ENCODE measurements at places on chromosomes 4 and X. TPM values are rescaled to one million over a fixed set of nuclear protein-coding genes. Genes with fewer than 3 reads are reported as not detected.

- DNase-seq, result no peak
These were observed 87.3 kb downstream of the PJA1 start for GRCh38 chrX:69077895-69078455.

- no peak for DNase-seq
These were observed 51.7 kb downstream of the METTL14 start for GRCh38 chr4:118736900-118737299.

GRCh38 chr4:40962551-40963180 is 212.9 kb downstream of the NSUN7 start:
- no peak for DNase-seq

Gene IBSP
- total RNA-seq, result not detected

Gene FMR1NB
- total RNA-seq, result not detected

Gene NAP1L3
- total RNA-seq, result 3.1 TPM

Gene LINC00632
- total RNA-seq, result 114 TPM

Data from tibial nerve (tissue), 4 donors.